NCI-H1436 (cell line): ENCODE measurements at places on chromosomes 2 and 18.

GRCh38 chr2:21268197-21268877 lies 144.6 kb downstream of the TDRD15 start:
- no peak for DNase-seq

- no peak for DNase-seq
Measured at GRCh38 chr18:64287926-64288325, 139.0 kb upstream of the LINC00305 start.

DNA sequence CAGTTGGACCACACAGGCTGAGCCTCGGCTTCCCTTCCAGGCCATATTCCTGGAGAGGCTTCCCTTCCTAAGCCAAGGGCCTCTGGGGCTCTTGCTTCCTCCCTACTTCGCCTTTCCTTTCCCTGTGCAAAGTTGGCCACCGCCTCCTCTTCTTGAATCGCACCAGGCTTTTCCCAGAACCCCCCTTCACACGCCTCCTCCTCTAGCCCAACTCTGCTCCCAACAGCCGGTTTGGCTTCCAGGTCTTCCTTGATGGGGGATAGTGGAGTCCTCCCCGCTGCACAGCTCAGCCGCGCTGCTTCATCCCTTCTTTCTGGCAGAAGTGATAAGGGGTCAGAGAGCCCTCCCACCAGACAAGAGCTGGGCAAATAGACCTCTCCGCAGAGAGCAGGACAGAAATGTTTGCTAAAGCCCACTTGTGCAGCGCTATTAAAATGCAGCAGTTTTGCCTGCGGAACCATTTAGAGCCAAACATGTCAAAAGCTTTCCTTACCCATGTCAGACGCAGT lies 56.4 kb downstream of the SNORC start:
- no peak for DNase-seq

GRCh38 chr2:105865222-105865913 lies 120.7 kb downstream of the NCK2 start:
- DNase-seq = no peak

GRCh38 chr2:17303521-17303920 lies 214.7 kb downstream of the RAD51AP2 start:
- no peak for DNase-seq

- no peak for DNase-seq
Measured at GRCh38 chr2:8049176-8049575, 632.7 kb upstream of the ID2 start.

GRCh38 chr2:95344215-95344583 lies 47.1 kb downstream of the KCNIP3 start:
- no peak for DNase-seq

DNA sequence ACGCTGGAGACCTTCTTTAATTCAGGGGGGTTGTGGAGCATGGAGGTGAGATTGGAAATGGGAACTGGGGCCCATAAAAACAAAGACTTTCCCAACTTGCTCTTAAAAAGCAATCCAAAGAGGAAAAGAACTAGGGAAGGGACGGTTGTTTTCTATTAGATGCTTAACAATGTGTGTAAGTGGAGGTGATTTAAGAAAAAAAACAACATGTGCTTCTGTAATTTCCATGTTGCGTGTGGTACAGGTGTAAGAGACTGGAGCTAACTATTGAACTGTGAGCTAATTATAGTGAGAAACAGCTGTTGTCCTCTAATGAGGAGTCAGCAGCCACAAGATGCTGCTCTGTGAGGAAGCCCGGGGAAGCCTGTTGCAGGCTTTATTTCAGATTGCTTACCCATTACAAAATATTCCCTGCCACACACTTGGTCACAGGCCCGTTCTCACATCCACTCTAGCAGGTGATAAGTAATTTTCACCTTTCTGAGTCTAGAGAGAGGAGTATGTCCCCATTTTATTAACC lies 280.6 kb upstream of the PARD3B start:
- no peak for DNase-seq

- no peak for DNase-seq
Measured at GRCh38 chr18:36613069-36613468, 215.7 kb downstream of the TPGS2 start.

DNA sequence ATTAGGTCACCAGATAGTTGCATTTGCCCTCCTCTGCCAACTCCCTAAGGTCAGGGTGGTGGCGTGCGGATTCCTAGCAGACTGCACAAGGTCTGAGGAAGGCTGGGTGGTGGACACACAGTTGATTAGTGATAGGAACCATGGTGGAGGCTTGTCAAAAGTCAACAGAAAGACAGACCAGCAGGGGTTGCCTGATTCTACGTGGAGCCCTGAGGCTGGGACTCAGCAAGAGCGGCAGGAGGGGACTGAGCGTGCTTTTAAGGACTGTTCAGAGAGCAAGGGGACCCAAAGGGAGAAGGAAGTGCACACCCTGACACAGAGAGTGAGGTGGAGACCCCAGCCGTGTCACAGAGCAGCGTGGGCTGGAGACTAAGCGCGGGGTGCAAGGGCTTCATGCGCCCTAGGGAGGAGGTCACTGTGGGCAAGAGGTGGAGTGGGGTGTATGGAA lies 513.2 kb downstream of the RNF144A start:
- DNase-seq = no peak

DNA sequence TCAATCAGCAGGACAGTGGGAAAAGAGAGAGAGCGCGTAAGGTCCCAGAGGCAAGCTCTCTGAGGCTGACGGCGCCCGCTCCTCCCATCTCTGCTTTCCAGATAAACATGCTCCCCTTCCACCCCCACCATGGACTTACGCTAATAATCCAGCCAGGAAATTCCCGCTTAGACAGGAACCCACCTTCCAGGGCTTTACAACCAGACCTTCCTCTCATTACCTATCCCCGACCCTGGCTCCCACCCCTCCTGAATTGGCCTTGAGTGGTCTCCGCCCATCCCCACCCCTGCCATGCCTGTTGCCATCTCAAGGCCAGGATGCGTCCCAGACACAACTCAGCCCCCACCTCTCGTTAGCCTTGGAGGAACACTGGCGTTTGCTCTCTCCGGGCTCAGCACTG lies 131.1 kb downstream of the SMAD2 start:
- no peak for DNase-seq

DNA sequence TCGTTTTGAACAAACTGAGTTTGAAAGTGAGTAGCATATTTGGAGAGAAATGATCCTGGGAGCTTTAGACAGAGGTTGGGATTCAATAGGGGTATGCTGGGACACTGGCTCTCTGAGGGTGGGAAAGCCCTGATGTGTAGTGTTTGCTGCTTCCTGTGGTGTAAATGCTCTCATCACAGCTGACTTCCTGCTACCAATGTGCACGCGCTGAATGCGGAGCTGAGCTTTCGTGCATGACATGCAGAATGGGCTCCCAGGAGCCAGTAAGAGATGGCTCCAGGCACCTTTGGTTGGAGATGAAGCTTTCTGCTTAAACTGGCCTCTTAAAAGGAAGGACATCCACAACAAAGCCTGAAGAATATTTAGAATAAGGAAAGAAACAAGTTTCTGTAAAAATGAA lies 224.1 kb upstream of the CCDC150 start:
- DNase-seq = no peak

GRCh38 chr2:112626604-112627059 lies 19.1 kb upstream of the SLC20A1 start:
- peak; percentile 48 for DNase-seq

DNA sequence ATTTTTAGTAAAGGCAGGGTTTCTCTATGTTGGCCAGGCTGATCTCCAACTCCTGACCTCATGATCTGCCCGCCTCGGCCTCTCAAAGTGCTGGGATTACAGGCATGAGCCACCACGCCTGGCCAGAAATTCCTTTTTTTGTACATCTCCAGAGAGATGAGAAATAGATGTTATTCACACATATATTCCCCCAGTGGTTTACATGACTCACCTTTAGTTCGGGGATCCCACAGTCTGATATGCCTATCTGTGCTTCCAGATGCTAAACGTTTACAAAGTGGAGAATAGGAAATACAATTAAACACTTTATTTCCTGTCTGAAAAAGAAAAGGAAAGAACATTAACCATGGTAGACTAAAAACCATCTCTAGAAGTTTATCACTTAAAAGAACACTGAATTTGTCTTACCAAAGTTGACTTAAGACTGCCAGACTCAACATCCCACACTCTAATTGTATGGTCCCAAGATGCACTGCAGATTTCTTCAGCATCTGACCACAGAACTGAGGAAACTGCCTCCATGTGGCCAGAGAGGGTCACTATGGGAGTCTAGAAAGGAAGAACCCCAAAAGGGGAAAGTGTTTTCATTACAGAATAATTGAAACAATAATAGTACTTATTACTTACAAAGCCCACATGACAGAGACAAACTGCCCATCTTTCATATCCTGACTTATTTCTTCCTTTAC lies 12.6 kb upstream of the ICA1L start:
- DNase-seq = no peak

GRCh38 chr2:125313806-125314205 lies 1288.7 kb downstream of the CNTNAP5 start:
- no peak for DNase-seq

- no peak for DNase-seq
Measured at GRCh38 chr2:11467129-11467649, 1.2 kb upstream of the E2F6 start.

GRCh38 chr18:46431522-46432171 lies 225.4 kb downstream of the LOXHD1 start:
- no peak for DNase-seq

GRCh38 chr2:7611750-7612149 lies 694.5 kb downstream of the RNF144A start:
- DNase-seq = no peak

DNA sequence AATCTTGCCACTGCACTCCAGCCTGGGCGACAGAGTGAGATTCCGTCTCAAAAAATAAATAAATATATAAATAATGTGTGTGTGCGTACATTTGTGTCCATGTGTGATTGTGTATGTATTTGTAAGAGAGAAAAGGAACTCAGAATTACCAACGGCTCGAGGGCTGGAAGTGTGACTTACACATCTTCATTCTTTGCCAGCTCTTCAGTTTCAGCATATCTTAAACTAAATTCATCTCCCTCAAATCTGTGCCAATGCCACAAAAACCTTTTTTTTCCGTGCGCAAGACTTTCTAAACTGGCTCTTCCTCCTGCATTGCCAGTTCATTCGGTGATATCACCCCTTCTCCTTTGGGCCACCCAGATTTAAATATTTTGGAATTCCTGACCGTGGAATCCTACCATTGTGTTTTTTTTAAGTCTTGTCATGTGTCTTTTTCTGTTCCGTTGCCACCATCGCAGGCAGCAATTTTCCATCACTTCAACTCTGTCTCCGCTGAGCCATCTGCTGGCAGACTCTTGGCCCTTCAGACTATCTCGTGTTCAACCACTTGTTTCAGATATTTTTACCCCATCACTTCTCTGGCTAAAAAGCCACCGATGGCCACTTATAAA lies 77.0 kb upstream of the ZNF532 start:
- no peak for DNase-seq

DNA sequence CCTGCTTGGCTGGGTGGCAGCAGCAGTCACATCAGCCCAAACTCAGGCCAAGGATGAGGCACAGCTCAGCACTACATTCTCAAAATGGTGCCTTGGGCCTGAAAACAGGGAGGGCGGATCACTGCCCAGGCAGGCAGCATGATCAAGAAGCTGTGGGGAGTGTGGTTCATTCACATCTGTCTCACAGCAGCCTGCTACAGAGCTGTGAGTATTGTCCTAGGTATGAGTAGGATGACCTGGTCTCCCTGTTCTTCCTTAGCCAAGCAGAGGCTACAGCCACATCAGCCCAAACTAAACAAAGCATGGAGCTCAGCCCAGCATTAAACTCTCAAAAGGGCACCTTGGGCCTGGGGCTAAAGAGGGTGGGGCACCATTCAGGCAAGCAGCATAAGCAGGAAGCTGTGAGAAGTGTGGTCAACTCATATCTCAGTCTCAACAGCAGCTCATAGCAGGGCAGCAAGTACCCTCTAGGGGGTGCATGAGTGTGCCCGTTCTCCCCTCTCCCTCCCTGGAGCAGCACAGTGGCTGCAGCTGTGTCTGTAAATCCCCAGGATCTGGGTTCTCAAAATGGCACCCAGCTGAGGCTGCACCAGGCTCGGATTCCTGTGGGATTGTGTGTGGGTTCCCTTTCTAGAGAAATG lies 139.6 kb downstream of the TRABD2A start:
- no peak for DNase-seq

- no peak for DNase-seq
Measured at GRCh38 chr2:217293607-217294006, 433.7 kb upstream of the TNP1 start.

DNA sequence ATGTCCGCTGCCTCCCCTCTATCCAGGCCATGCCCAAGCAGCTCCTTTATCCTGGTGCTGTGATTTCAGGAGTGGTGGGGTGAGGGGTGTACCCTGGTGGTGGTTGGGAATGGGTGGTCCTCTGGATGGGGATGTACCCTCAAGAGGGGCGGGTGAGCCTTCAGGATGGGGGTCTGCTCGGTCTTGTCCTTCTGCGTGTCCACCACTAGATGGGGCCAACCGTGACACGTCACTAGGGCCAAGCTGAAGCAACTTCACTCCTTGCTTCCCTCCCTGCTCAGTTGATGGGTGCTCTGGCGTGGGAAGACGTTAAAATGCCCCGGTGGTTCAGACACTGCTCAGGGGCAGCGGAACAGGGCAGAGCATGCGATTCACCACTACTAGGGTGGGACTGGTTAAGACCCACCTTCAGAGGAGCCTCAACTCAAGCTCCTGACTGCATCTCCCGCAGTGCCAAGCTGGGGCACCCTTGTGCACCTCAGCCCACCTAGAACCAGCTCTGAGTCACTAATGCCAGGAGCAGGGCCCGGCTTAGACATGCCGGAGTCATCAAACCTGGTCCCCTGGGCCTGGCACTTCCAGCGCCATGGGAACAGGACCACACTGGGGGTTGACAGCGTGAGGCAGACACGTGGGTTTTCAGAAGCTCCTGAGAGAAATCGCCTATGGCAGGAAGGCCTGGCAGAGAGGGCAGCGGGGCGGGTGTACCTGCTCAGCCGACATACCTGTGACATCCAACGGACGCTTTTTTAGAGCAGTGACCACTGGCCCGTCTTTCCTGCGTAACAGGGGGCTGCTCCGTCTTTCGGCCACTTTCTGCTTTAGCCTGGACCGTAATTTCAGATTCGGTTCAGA lies 256.7 kb downstream of the HDAC4 start:
- peak; percentile 30 for DNase-seq

DNA sequence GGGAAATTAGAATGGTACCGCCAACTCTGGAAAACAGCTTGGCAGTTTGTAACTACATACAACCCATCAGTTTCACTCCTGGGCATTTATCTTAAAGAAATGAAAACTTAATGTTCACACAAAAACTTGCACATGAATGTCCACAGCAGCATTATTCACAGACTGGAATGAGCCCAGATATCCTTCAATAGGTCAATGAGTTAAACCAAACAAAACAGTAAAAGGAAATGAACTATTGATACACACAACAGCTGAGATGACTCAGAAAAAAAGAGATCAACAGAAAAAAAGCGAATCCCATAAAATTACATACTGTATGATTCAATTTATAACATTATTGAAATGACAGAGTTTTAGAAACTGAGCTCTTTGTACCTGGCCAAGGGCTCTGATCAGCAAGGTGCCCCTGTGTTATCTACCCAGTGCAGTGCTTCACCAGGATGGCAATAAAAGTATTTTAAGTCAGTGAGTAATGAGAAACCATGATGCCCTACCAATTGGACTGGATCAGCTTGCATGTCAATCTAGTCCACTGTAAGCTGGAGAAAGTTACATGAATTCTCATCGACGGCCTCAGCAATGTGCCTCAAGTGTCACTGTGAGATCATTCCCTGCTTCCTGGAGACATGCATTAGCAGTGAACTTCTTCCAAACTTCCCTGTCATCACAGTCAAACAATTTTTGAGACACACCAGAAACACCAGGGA lies 21.9 kb downstream of the TMEM237 start:
- DNase-seq = no peak
